ENCODE measurements at places on chromosomes 1 and 21.
A peak's percentile ranks its signal among the peaks of the same experiment; 100 is the strongest.

DNA sequence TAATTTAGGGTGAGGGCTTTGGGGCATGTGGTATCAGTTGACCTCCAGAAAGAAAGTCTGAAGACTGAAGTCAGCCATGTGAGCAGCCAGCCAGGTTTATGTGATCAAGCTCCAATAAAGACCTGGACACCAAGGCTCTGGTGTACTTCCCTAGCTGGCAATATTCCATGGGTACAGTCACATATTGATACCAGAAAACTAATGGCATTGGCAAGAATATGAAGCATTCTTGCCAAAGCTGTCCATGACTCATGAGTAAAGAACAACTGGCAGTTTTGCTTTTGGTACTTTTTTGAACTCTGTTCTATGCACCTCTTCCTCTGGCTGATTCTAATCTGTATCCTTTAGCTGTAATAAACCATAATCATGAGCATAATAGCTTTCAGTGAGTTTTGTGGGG is 415.3 kb upstream of the CAMK1G start:
- DNase-seq: no peak

GRCh38 chr1:229717786-229718576 is 91.9 kb downstream of the URB2 start:
- no peak for DNase-seq

- no peak for DNase-seq
Observed at GRCh38 chr1:98662356-98662670, 792 bp downstream of the SNX7 start.

- DNase-seq: no peak
Observed at GRCh38 chr1:112817555-112818373, 102.6 kb upstream of the PPM1J start.

GRCh38 chr1:18446751-18447150 is 34.0 kb upstream of the KLHDC7A start:
- DNase-seq: no peak

GRCh38 chr1:13941315-13941714 is 241.3 kb downstream of the PRDM2 start:
- DNase-seq: no peak

GRCh38 chr1:70486676-70487458 is 75.8 kb downstream of the CTH start:
- DNase-seq: no peak

GRCh38 chr1:227486559-227486958 is 76.8 kb upstream of the ZNF678 start:
- no peak for DNase-seq

DNA sequence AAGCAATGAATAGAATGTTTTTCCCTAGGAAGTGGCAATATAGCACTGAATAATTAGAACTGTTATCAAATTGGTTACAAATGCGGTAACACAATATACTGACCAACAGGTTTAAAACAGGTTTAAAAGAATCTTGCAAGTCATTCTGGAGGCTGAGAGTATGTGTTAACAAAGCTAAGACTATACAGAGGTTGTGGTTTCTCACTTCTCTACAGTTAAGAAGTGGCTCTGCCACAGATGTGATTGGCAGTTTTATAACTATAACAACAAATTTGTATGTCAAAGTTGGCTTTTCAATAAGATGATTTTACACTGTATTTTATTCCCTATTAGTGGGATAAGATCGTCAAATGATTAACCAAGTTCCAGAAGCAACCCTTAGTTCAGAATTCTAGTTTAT is 7.1 kb downstream of the ANGEL2 start:
- DNase-seq: peak; percentile 41

Data from immature natural killer cell (primary cell).